ENCODE measurements at places on chromosomes 1 and 21.
A peak's percentile ranks its signal among the peaks of the same experiment; 100 is the strongest.

DNA sequence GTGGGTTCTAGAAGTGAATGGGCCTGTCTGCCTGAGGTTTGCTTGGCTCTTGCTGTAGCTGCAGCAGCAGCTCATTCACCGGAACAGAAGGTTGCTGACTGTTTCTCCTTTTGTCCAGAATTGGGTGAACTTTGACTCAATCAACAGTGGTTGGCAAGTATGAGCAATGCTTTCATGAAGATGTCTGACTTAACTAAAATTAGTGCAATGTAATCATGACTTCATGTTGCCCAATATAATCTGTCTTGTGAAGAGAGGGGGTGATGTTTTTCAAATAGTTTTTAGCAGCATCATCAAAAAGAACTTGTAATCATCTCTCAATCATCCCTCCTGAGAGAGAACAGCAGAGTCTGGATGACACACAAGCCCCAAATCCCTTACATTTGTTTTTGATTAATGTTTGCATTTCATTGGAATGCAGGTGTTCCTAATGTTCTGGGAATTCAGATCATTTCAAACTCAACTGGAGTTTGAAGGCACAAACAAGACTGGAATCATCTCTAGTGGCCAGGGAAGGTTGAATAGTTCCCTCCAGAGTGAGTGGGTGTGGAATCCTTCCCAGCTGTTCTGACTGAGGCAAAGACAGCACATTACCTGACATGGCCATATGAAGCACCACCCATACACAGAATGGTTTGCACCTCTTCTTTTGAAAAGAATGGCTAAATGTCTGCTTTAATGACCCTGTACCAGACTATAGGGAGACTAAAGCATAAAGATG is 82.9 kb downstream of the HLX start:
- DNase-seq: no peak

- no peak for DNase-seq
Observed at GRCh38 chr1:223825767-223826748, 19.7 kb downstream of the TP53BP2 start.

GRCh38 chr1:114976891-114977290 is 52.7 kb upstream of the TSHB start:
- DNase-seq: no peak

DNA sequence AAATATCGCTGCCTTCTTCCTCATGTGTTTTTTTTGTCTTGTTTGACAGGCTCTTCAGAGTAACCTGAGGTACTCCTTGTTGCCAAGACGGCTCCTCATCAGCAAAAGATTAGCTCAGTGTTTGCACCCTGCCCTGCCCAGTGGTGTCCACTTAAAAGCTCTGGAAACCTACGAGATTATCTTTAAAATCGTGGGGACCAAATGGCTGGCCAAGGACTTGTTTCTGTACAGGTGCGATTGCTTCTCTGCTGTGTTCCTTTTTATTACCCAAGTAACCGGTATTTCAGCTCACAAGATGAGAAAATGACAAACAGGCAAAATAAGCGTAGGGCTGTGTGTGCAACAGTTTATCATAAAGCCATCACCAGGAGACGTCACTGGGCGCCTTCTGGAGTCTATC is 42.4 kb downstream of the DOP1B start:
- DNase-seq: no peak

DNA sequence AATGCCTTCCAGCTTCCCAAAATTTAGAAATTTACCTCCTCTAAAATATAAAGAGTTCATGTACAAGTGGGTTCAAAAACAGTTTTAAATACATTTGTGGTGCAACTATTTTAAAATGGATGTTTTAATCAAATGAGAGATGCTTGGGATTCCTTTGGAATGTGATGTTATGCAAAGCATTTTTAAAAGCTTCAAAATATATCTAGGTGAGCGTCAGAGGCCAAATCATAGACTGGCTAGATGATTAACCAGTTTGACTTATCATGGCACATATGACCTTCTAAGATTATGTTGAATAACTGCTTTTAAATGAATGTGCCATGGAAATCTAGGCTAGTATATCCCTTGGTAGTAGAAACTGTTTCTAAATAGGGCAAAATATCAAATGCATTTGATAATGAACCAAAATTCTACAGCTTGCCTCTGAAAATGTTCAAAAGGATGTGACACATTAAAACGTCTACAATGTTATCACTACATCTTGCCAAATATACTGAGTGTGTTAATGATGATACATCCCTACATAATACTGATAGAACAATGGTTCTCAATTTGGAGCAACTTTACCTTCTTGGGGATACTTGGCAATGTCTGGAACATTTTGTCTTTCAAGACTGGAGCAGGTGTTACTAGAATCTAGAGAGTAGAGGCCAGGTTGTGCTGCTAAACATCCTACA is 650.9 kb upstream of the ADGRL2 start:
- DNase-seq: no peak

DNA sequence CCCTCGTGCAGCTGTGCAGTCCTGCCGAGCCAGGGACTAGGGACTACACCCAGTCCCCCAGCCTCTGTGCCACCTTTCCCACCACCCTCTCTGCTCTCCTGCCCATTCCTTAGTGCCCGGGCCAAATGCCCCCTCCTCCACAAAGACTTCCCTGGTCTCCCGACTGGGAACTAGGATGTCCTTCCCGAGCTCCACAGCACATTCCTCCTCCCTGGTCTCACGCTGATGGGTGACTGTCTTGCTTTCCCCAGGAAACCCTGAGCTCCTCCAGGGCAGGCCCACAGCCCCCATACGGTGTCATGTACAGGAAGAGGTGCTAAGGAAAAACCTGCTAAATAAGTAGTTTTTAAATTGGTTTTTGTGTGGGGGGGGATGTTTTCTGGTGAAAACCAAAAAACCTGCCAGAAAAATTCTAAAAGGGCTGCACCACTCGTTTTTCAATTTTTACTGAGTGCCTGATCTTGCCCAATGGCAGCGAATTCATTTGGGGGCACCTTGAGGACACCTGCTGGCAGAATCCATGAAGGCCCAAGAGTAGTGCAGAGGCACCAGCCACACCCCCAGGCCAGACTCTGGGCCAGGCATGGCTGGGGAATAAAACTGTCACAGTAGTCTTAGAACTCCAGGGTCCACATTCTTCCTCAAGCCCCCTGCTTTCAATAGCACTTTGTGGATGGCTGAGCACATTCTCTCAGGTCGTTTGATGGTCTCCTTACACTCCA is 50.4 kb downstream of the GLIS1 start:
- no peak for DNase-seq

DNA sequence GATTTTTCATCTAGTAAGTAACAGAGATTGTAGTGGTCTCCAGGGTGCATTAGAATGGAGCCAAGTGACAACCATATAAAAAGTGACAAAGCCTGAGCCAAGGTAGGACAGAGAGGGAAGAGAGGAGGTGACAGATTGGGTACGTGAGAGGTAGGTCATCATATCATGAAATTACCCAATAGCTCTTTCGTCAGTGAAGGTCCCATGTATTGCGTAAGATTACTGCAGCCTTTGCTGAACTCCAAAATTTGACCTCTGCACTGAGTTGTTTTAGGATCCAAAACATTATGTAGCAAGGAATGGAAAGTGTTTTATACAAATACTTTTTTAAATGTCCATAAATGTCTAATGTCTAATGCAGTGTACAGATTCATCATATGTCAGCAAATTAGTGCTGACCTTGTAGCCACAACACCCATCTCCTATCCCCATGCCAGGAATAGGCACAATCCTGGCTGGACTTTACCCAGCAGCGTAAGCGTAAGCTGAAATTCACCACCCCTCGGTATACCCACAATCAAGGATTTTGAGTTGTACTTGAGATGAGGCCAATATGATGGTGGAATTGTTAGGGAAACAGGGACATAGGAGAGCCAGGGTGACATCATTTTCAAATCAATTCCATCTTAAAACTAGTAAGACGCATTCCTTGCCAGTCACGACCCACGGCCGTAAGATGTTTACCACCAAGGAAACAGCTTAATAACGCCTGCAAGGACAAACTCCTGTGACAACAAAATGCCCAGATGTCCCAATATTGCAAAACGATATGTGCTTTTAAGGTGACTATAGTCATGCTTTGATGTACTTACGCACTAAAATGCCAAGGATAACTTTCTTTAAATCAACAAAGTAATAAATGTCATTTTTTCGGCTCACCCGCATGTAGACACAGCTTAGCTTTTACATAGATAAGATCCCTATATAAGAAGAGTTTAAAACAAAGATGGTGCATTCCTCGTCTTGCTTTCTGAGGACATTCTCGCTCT is 38.1 kb upstream of the GREM2 start:
- DNase-seq: no peak

- DNase-seq: peak; percentile 100
Observed at GRCh38 chr1:11262171-11263049, at the start of gene MTOR. Gene MTOR, minus strand, starts transcription at chr1:11262551. Its CDS starts 3,142 bp downstream, at chr1:11259409.

GRCh38 chr1:231523816-231524215 is 4.7 kb upstream of the TSNAX start:
- no peak for DNase-seq

- DNase-seq: no peak
Observed at GRCh38 chr1:172824209-172824608, 165.3 kb downstream of the FASLG start.

DNA sequence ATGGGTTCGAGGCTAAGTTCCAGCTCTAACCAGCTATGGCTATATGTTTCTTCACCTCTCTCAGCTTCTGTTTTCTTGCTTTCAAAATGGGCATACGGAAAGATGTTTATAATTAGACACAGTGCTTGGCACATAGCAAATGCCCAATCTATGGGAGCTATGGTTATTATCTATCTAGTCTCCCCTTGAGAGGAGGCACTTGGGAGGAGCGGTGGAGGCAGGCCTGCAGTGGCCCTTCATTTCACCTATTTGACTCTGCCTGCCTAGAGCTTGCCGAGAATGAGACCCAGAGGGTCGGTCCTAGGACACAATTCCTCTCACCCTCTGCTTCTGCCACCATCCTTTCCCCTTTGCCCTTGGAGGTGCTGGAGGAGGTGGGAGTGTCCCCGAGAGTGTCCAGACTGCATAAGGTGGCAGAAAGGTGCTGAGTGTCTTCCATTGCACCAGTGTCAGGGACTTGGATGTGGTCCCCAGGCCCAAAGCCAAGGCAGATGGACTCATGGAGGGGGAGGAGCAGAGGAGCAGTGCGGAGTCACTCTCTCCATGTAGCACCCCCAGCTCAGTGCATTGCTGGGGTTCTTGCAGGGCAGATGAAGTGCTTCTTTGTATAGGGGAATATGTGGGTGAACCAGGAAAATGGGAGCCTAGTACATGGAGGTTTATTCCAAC is 9.0 kb downstream of the LGR6 start:
- DNase-seq: no peak

DNA sequence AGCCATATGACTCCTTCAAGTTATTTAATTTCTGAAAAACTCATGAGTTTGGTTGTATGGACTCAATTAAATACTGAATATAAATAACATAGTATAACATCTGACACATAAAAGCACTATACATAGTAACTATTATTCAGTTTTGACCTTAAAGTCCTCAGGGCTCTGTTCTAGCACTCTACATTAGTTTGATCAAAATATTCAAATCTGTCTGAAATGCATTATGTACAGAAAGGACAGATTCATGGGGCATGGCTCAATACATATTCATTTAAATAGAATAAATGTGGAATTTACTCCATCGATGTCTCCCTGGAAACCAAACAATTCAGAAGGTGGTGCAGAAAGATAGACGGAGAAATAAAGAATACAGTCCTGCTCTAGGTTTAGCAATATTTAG is 49.1 kb downstream of the RBM11 start:
- no peak for DNase-seq

DNA sequence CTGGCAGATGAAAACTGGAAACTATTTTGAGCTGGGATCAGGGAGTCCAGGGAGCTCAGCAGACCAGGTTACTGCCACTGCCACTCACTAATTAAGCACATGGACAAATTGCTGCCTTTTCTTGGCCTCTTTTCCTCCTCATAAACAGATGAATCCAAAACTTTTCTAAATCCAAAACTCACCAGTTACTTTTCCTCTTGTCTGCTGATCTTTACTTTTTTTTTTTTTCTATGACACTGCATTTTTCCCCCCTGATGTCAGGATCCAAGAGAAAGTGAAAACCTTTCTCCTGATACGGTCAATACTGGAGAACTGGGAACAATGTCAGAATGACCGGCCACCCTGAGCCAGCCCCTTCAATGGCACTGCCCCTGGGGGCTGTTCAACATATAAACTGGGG is 405.8 kb downstream of the DUSP10 start:
- no peak for DNase-seq

GRCh38 chr21:15285556-15285955 is 220.8 kb upstream of the NRIP1 start:
- DNase-seq: no peak

Measured in NCI-H2081 (cell line).